Foreskin fibroblast (primary cell): ENCODE measurements at places on chromosomes 3 and 15.
A peak's percentile ranks its signal among the peaks of the same experiment; 100 is the strongest.

DNA sequence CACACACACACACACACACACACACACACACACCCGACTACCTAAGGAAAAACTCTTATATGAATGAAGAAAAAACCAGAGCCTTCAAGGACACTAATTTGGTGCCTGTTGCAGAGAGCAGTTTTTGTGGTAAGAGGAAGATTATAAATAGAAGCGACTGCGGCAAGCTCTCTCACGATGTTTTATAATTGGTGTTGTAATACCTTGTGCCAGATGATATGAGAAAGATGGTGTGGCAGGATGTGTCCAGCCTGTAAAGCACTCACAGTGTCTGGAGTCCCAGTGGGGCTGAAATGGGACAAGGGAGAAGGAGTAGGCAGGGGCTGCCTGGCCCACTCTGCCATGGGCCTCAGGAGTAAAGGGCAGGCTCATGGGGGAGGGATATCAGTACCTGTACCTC is 839.9 kb downstream of the AGBL1 start:
- no peak for DNase-seq

DNA sequence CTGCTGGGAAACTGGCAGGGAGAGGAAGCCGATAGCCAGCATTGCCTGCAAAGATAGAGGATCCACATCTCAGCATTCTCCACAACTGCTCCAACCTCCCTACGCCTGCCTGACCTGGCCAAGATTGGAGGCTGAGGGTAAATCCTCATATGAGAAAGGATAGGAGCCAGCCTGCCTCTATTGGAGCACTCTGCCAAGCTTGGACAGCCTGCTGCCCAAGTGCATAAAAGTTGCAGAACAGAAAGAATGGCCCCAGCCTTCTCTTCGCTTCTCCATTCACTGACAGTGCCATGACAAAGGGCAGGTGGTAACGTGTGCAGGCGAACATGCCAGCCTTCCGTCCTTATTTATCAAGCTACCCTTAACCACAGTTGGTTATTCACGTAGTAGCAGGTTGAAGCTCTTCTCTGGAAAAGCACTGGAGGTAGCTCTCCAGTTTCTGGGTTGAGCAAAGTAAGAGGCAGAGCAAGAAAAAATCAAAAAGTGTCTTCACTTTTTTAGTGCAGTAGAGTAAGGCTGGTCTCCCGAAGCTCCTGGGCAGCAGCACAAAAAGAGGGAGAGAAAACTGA is 4.3 kb downstream of the BMF start:
- DNase-seq: no peak

DNA sequence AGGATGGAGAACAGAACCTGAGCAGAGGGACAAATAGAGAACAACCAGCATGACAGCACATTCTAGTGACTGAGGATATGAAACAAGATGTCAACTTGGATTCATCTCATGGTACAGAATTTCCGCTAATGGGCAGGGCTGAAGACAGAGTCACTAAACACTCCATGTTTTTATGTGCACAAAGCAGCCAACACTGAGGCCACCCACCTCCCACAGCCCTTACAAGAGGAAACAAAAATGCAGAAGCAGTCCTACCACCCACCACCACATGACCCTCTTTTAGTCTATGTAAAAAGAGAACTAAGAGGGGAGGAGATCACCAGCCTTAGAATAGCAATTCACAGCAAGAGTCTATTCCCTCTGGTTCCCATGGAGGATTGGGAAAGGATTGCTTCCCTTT is 131.4 kb upstream of the UBE2E2 start:
- no peak for DNase-seq

GRCh38 chr3:197949778-197950676 is at the start of gene RPL35A:
Gene RPL35A (plus strand): TSS chr3:197950190. CDS start chr3:197950968, 778 bp downstream.
- peak; percentile 95 for DNase-seq

GRCh38 chr3:113254171-113254947 is 43.0 kb downstream of the BOC start:
- no peak for DNase-seq

GRCh38 chr3:44130249-44130648 is 111.4 kb upstream of the TOPAZ1 start:
- no peak for DNase-seq

DNA sequence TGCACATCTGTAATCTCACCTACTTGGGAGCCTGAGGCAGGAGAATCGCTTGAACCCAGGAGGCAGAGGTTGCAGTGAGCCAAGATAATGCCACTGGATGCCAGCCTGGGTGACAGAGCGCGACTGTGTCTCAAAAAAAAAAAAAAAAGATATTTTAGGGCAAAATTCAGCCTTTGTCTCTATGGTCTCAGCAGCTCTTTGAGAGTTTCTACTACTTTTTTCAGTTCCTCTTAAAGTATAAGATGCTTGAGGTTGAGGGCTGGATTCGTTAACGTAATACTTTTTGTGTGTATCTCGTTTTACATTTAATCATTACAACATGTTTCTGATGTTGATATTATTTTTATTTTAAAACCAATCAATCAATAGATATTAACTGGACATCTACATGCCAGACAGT is 381.2 kb upstream of the TBL1XR1 start:
- no peak for DNase-seq

- DNase-seq: no peak
Measured at GRCh38 chr3:37956723-37957538, 33.7 kb upstream of the VILL start.
